Tibial artery (tissue), 4 donors: ENCODE measurements at places on chromosomes 12 and 14.
A peak's percentile ranks its signal among the peaks of the same experiment; 100 is the strongest.

DNA sequence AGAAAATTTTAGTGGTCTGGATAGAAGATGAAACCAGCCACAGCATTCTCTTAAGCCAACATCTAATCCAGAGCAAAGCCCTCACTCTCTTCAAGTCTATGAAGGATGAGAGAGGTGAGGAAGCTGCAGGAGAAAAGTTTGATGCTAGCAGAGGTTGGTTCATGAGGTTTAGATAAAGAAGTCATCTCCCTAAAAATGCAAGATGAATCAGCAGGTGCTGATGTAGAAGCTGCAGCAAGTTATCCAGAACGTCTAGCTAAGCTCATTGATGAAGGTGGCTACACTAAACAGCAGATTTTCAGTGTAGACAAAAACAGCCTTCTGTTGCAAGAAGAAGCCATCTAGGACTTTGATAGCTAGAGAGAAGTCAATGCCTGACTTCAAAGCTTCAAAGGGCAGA, 48.5 kb downstream of the FBXO33 start:
- no peak overlapping the region for H3K4me3 ChIP-seq
- no peak overlapping the region for H3K27ac ChIP-seq
- DNase-seq: no peak
- H3K4me1 ChIP-seq: no peaks in the 10 kb centered on the region
- H3K27me3 ChIP-seq: no peaks in the 10 kb centered on the region
- H3K36me3 ChIP-seq: peaks cover 4% of the 10 kb centered on the region

DNA sequence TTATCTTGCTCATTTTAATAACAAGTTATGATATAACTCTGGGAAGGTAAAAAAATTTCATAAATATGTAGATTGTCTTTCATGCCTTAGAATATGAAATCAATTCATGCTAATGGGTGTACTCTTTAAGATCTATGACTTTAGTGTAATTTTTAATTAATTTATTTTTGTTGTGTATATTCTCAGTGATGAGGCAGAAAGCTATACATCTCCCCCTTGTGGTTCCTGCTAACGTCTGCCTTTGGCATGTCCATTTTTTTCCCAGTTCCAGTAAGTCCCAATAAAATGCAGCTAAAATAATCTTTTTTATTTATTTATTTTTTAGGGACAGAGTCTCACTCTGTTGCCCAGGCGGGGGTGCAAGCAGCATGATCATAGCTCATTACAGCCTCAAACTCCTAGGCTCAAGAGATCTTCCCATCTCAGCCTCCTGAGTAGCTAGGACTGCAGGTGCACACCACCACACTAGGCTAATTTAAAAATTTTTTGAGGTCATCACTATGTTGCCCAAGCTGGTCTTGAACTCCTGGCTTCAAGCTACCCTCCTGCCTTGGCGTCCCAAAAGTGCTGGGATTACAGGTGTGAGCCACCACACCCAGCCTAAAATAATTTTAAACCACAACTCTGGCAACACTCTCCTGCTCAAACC, 3.3 kb upstream of the CHURC1 start:
- no peaks in the 10 kb centered on the region for H3K36me3 ChIP-seq
- H3K4me3 ChIP-seq: no peak overlapping the region
- no peaks in the 10 kb centered on the region for H3K4me1 ChIP-seq
- H3K27ac ChIP-seq: no peak overlapping the region

DNA sequence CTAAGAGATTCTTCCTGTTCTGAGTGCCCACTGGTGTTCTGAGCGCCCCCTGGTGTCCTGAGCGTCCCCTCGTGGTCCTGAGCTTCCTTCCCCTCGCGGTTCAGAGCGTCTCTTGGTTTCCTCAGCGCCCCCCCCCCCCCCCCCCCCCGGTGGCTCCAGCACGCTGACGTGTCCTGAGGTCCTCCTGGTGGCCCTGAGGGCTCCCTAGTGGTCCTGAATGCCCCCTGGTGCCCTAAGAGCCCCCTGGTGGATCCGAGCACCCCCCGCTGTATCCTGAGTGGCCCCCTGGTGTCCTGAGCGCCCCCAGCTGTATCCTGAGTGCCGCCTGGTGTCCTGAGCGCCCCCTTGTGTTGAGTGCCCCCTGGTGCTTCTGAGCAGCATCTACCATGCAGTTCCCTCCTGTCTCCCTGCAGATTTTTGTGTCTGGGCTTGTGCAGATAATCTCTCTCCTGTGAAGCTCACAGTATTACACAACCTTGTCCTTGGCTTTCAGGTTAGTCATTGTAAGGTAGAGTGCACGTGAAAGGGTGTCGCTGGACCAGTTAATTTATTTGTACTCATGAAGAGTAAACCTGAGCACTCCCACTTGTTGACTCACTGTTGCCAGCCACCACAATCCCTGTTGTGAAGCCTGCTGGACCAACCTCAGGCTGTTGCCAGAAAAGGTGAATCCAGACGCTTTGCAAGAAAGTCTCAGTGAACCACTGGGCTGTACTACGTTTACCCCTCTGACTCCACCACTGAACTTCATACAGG, 1168.4 kb downstream of the TMEM121 start:
- no peak for DNase-seq
- no peak overlapping the region for H3K27ac ChIP-seq
- H3K27me3 ChIP-seq: no peaks in the 10 kb centered on the region

DNA sequence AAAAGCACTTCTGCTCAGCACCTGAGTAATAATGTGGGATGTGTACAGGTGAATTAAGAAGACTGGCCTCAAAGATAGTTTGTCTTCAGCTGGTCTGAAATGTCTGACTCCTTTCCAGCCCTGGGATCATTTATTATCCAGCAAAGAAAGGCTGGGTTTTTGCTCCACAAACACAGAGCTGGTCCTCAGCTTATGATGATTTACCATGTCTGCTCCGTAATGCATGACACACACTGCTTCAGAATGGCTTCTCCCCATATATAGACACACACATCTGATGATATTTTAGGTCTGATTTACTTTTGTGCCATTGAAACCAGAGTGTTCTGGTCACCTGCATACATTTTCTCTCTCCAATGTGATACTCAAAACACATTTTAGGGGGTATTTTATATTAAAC, 225.0 kb downstream of the SLC25A21 start:
- H3K27ac ChIP-seq: no peak overlapping the region
- no peaks in the 10 kb centered on the region for H3K27me3 ChIP-seq
- no peak for DNase-seq

DNA sequence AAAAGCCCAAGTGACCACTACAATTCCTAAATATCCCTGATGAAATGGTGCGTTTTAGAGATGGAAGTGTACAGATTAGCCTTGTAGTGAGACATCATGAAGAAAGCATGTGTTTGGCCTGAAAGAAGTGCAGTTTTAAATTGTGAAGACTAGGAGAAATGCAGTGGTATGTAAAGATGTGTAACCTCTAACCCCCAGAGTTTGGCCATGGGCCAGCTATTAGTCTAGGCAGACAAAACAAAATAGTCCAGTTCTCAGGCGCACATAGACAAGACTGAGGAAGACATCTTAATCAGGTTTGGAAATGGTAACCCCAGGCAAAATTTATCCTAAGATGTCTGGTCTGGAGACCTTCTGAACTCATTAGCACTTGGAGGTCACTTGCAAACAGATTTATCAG, 23.4 kb downstream of the WBP11 start:
- no peaks in the 10 kb centered on the region for H3K27me3 ChIP-seq
- DNase-seq: no peak
- peaks cover 9% of the 10 kb centered on the region for H3K4me1 ChIP-seq
- no peak overlapping the region for H3K27ac ChIP-seq

- no peaks in the 10 kb centered on the region for H3K36me3 ChIP-seq
- H3K4me3 ChIP-seq: no peak overlapping the region
- no peak for DNase-seq
- no peak overlapping the region for H3K27ac ChIP-seq
Measured at GRCh38 chr12:101889211-101889752, 11.9 kb downstream of the DRAM1 start.

DNA sequence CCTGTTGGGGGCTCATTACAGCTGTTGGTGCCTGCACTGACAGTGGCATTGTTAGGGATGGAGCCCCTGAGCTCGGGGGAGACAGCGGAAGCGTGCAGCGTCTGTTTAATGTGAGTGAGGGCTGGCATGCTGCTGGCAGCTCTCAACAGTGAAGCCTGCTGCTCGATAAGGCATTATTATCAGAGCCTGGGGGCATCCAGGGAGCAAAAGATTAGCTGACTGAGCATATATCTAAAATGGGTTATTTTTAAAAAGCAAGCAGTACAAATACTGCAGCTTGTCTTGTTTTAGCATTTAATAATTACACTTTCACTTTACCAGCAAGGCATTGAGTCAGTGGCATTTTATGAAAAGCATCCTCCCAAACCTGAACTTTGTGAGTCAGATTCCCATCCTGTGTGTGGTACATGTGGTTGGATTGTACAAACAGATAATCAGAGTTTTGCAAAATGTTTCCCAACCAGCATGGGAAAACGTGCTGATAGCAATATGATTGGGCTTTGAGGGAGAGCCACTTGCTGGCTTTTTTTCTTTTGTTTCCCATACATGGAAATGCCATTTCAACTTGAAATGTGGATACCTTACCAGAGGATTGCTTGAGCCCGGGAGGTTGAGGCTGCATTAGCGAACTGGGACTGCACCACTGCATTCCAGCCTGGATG, 150.8 kb downstream of the PRKCH start:
- peak overlapping the region; percentile 48 for H3K27ac ChIP-seq
- peak; percentile 20 for DNase-seq
- H3K4me3 ChIP-seq: peak overlapping the region; percentile 43
- H3K4me1 ChIP-seq: peaks cover 28% of the 10 kb centered on the region
- no peaks in the 10 kb centered on the region for H3K36me3 ChIP-seq

DNA sequence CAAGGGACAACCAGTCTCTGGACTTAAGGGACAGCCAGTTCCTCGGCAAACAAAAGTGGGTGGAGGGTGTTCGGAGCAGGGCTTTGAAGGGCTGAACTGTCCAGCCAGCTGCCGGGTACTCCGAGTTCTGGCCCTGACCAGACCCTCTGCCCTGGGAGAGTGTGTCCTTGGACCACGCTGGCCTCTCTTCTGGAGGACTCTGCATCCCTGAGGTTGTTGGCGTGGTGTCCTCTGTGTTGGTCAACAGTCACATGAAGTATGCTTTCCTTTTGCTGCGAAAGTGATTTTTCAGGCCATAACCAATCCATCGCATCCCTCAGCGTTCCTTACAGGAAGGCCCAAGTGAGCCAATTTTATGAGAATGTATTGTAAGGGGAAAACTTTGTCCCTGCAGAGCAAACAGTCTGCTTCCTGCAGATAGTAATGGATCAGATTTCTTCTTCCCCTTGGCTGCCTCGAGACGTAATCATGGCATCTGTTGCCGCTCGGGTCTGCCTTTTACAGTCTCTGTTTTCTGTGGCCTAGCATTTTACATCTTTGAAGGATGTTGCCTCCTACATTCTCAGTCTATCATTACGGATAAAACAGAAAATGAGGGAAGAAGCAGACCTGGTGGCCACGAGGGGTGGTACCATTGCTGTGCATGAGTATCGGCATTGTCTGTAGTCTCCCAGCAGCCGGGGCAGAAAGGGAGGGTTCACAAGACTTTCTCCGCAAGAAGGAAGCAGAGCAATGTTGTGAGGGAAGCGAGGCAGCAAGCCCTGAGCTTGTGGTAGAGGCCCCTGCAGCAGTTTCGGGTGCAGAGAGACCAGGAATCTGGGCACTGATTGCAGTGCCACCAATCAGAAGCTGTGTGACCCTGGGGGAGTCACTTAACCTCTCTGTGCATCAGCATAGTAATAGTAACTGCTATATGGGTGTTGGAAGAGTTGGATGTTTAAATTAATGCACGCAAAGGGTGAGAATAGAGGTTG, 47.4 kb downstream of the SMIM41 start:
- no peak overlapping the region for H3K27ac ChIP-seq
- H3K27me3 ChIP-seq: peaks cover 32% of the 10 kb centered on the region

GRCh38 chr12:4044101-4044500, 170.9 kb upstream of the PARP11 start:
- no peak overlapping the region for H3K4me3 ChIP-seq
- DNase-seq: no peak

DNA sequence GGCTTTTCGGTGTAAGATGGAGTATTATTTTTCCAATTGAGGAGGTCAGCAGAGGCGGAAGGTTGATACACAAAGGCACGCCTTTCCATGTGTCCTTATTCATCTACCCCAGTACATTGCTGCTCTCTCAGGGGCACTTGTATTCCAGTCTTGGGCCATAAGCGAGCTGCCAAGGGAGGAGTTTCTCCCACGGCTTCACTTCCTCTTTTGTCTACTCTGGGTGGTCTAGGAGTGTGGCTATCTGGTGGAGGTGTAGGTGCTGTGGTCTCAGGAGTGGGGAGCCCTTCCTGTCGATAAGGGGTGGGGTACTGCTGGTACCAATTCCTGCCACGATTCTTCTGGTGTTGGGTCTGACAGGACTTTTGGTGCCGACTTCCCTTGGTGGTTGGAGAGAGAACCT, 73.4 kb downstream of the GAS2L3 start:
- no peak overlapping the region for H3K27ac ChIP-seq
- no peaks in the 10 kb centered on the region for H3K27me3 ChIP-seq
- no peak for DNase-seq
- no peaks in the 10 kb centered on the region for H3K4me1 ChIP-seq
- H3K4me3 ChIP-seq: no peak overlapping the region
- H3K36me3 ChIP-seq: no peaks in the 10 kb centered on the region

- no peaks in the 10 kb centered on the region for H3K27me3 ChIP-seq
- H3K4me3 ChIP-seq: no peak overlapping the region
- no peaks in the 10 kb centered on the region for H3K36me3 ChIP-seq
- no peak overlapping the region for H3K27ac ChIP-seq
- no peak for DNase-seq
Measured at GRCh38 chr14:68811171-68811570, 18.3 kb upstream of the ZFP36L1 start.

DNA sequence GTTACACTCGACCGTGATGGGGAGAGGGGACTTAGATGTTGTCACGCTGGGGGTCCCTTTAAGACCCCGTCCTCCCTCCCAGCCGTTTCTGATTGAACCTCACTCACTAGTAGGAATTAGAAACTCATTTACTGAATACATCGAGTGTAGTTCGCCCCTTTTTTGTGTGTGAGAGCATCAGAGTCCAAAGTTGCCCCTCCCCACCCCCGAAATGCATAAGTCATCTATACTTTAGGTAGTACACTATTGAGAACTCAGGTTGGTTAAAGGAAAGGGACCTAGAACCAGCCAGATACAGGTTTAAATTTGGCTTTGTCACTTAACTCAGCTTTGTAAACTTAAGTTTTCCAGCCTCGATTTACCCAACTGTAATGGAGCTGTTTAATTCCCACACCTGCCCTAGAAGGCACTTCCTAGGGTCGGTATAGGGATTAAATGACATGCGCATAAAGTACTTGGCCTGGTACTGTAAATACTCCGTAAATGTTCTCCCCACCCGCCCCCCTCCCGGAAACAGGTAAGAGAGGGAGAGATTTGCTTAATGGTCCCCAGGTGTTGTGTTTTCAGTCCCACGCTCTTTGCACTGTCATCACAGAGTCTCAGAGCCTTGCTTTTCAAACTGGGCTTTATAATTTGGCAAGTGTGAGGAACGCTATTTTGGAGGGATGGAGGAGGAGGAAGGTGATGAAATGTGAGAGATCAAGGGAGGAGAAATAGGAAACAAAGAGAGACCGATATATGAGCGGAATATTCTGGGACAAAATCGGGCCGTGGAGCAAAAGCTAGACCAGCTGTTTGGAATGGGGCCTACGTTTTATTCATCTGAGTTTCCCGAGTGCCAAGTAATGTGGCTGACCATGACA, 897 bp downstream of the SUDS3 start:
- H3K27ac ChIP-seq: peak overlapping the region; percentile 89
- DNase-seq: no peak
- peaks cover 30% of the 10 kb centered on the region for H3K4me1 ChIP-seq
- peaks cover 16% of the 10 kb centered on the region for H3K36me3 ChIP-seq
- H3K4me3 ChIP-seq: peak overlapping the region; percentile 94
